CD8-positive, alpha-beta memory T cell (primary cell): ENCODE measurements at places on chromosomes 5 and 9. TPM values are rescaled to one million over a fixed set of nuclear protein-coding genes. Genes with fewer than 3 reads are reported as not detected.

GRCh38 chr9:136903041-136903554 is 16.8 kb downstream of the TRAF2 start:
- H3K36me3 ChIP-seq, result peaks cover 23% of the 10 kb centered on the region
- H3K27ac ChIP-seq, result peak overlapping the region; percentile 77

DNA sequence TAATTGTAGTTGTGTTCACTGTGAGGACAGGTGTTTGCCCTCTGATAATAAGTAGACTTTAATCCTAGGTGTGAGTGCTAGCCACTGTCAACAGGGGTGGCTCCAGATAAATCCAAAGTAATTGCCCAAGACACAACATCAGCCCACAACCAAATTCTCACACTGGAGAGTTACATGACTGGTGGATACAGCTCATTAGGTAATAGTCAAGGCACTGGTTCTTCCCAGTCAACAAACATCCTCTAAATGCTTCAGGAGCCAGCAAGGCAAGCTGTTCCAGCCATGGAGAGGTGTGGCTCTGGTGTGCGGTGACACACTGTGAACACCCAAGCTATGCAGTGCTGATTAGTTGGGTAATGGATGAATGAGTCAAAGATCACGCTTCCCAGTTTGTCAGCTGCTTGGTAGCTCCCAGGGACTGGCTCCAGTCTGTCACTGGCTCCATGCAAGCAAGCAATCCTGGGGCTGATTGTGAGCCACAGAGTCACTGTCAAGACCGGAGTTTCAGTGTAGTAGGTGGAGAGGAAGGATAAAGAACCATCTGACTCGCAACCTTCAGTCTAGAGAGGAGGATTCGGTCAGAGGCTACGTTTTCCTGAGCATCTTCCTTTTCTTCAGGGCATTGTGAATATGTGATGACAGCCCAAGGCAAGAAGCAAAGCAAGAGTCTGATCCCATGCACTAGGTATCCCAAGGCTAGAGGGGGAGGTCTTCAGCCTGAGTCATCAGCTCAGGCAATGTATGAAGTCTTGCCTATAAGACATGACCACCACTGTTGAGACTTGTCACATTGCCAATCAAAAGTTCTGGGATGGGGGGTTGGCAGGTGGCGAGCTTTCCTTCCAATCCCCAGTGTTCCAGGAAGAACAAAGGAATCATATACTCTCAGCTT is 63.1 kb downstream of the UGCG start:
- no peaks in the 10 kb centered on the region for H3K27me3 ChIP-seq
- H3K27ac ChIP-seq, result no peak overlapping the region
- no peak overlapping the region for H3K4me3 ChIP-seq
- no peaks in the 10 kb centered on the region for H3K36me3 ChIP-seq
- no peak for DNase-seq
- no peaks in the 10 kb centered on the region for H3K4me1 ChIP-seq

GRCh38 chr9:123309611-123310010 is 41.2 kb upstream of the STRBP start:
- H3K4me1 ChIP-seq, result peaks cover 13% of the 10 kb centered on the region
- no peaks in the 10 kb centered on the region for H3K36me3 ChIP-seq
- no peak overlapping the region for H3K27ac ChIP-seq
- no peaks in the 10 kb centered on the region for H3K27me3 ChIP-seq
- H3K4me3 ChIP-seq, result no peak overlapping the region
- DNase-seq, result no peak

GRCh38 chr9:114761523-114761922 is 44.3 kb downstream of the TNFSF15 start:
- H3K4me3 ChIP-seq, result no peak overlapping the region
- no peaks in the 10 kb centered on the region for H3K27me3 ChIP-seq
- no peaks in the 10 kb centered on the region for H3K36me3 ChIP-seq
- no peak for DNase-seq
- H3K4me1 ChIP-seq, result no peaks in the 10 kb centered on the region
- no peak overlapping the region for H3K27ac ChIP-seq

Gene TRIM14
- 52.1 TPM for total RNA-seq

- H3K4me3 ChIP-seq, result no peak overlapping the region
- DNase-seq, result no peak
- H3K27me3 ChIP-seq, result peaks cover 4% of the 10 kb centered on the region
- H3K36me3 ChIP-seq, result no peaks in the 10 kb centered on the region
- no peaks in the 10 kb centered on the region for H3K4me1 ChIP-seq
These were observed 1.1 kb downstream of the PCDHAC1 start for GRCh38 chr5:140927228-140927573.

GRCh38 chr9:117868594-117868993 is 164.4 kb downstream of the TLR4 start:
- DNase-seq, result no peak
- H3K4me1 ChIP-seq, result no peaks in the 10 kb centered on the region
- H3K4me3 ChIP-seq, result no peak overlapping the region
- no peak overlapping the region for H3K27ac ChIP-seq

DNA sequence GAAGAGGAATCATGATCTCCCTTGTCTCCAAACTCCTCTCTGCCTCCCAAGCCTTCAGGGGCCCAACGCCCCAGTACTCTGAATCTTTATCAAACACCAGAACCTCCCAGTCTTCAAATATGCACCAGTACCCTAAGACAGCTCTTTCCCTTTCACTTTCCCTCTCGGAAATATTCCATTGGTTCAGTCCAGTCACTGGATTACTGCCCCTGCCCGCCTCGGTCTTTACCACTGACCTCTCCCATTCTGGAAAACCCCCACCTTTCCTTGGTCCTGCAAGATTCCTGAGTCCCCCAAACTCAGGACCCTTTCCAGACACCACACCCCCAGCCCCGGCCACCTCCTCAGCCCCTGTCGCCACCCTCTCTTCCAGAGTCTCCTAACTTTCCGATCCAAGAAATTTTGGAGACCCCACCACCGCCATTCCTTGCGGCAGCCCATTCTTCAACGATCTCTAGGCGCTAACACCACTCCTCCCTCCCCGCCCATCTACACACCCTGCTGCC is 674 bp downstream of the C5orf15 start:
- H3K27me3 ChIP-seq, result no peaks in the 10 kb centered on the region
- no peaks in the 10 kb centered on the region for H3K36me3 ChIP-seq
- DNase-seq, result peak; percentile 6

GRCh38 chr9:35518981-35519679 is 29.2 kb downstream of the RUSC2 start:
- no peak overlapping the region for H3K27ac ChIP-seq
- DNase-seq, result no peak
- H3K4me1 ChIP-seq, result no peaks in the 10 kb centered on the region
- H3K36me3 ChIP-seq, result no peaks in the 10 kb centered on the region
- no peak overlapping the region for H3K4me3 ChIP-seq

DNA sequence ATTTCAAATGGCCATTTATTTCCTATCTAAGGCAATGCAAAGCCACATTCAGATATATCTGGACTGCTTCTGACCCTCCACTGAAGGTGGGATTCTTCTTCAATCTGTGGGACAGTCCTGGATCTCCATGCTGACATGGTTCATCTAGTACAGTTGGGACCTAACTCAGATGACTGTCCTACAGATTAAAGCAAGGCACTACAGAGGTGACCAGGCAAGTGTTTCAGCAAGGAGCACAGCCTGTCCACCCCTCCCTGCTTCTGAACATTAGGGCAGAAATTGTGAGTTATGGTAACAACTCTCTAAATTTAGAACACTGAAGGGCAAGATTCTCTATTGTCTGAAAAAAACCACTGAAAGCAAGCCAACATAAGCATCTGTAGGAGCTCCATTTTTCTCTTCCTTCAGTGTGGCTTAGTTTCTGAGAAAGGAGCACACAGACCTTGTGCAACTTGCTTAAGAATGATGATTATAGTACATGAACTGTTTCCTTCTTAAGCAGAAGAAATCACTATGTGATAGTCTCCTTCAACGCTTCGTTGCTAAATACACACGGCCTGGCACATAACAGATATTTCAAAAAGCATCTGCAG is 62.9 kb upstream of the BARX1 start:
- no peak overlapping the region for H3K27ac ChIP-seq
- H3K4me3 ChIP-seq, result no peak overlapping the region
- no peaks in the 10 kb centered on the region for H3K27me3 ChIP-seq
- no peaks in the 10 kb centered on the region for H3K36me3 ChIP-seq
- no peaks in the 10 kb centered on the region for H3K4me1 ChIP-seq

- no peak for DNase-seq
- no peaks in the 10 kb centered on the region for H3K27me3 ChIP-seq
- H3K36me3 ChIP-seq, result no peaks in the 10 kb centered on the region
- H3K4me1 ChIP-seq, result no peaks in the 10 kb centered on the region
These were observed 90.0 kb downstream of the ARRDC3 start for GRCh38 chr5:91293131-91293530.

Gene NCBP1
- 49.6 TPM for total RNA-seq

Gene LHX3
- total RNA-seq, result not detected

- DNase-seq, result no peak
- H3K27ac ChIP-seq, result no peak overlapping the region
- H3K4me1 ChIP-seq, result no peaks in the 10 kb centered on the region
- H3K36me3 ChIP-seq, result no peaks in the 10 kb centered on the region
- no peak overlapping the region for H3K4me3 ChIP-seq
These were observed 63.1 kb downstream of the PPARGC1B start for GRCh38 chr5:149793256-149793550.

GRCh38 chr5:88884608-88884877 is 1.6 kb upstream of the MEF2C start:
- no peaks in the 10 kb centered on the region for H3K27me3 ChIP-seq
- H3K4me3 ChIP-seq, result no peak overlapping the region
- no peaks in the 10 kb centered on the region for H3K4me1 ChIP-seq
- H3K36me3 ChIP-seq, result no peaks in the 10 kb centered on the region
- peak overlapping the region; percentile 57 for H3K27ac ChIP-seq

Gene BNIP1
- 25.5 TPM for total RNA-seq

GRCh38 chr5:100950985-100951384 is 47.9 kb upstream of the ST8SIA4 start:
- no peaks in the 10 kb centered on the region for H3K4me1 ChIP-seq
- no peak overlapping the region for H3K27ac ChIP-seq
- H3K36me3 ChIP-seq, result no peaks in the 10 kb centered on the region
- DNase-seq, result no peak
- no peak overlapping the region for H3K4me3 ChIP-seq

DNA sequence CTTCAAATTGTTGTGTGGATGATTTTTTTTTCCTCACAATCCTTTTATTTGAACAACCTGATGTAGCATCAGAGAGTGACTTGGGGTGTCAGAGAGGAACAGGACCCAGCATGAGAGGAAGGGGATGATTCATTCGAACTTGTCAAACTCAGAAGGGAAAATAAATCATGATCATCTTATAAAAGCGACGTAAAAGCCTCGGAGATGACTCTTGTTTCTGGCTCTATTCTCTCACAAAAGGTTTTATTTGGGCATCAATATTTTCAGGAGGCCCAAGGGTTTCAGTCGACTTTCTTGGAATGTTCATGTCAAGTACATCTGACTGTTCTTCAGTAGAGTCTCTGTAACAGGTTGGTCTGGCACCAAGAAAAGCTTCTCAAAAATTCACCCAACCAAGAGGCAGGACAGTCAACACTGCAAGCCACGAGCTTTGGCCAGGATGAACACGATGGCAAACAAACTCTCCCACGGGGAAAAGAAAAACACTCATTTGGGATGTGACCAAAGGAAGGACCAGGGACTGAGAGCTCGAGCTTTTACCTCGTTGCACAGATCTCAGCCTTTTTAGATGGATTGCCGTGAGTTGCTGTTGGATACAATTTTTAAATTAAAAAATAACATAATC is 55.1 kb downstream of the ANKH start:
- H3K27me3 ChIP-seq, result no peaks in the 10 kb centered on the region
- H3K4me3 ChIP-seq, result no peak overlapping the region
- H3K4me1 ChIP-seq, result peaks cover 21% of the 10 kb centered on the region
- H3K36me3 ChIP-seq, result no peaks in the 10 kb centered on the region
- H3K27ac ChIP-seq, result no peak overlapping the region

GRCh38 chr5:125181159-125181558 is 434.7 kb upstream of the ZNF608 start:
- H3K27ac ChIP-seq, result no peak overlapping the region
- no peak overlapping the region for H3K4me3 ChIP-seq
- H3K36me3 ChIP-seq, result no peaks in the 10 kb centered on the region
- no peaks in the 10 kb centered on the region for H3K4me1 ChIP-seq
- no peaks in the 10 kb centered on the region for H3K27me3 ChIP-seq
